Right lobe of liver (tissue), 6 donors: ENCODE measurements at places on chromosomes 16 and 17. TPM values are rescaled to one million over a fixed set of nuclear protein-coding genes. Genes with fewer than 3 reads are reported as not detected.

DNA sequence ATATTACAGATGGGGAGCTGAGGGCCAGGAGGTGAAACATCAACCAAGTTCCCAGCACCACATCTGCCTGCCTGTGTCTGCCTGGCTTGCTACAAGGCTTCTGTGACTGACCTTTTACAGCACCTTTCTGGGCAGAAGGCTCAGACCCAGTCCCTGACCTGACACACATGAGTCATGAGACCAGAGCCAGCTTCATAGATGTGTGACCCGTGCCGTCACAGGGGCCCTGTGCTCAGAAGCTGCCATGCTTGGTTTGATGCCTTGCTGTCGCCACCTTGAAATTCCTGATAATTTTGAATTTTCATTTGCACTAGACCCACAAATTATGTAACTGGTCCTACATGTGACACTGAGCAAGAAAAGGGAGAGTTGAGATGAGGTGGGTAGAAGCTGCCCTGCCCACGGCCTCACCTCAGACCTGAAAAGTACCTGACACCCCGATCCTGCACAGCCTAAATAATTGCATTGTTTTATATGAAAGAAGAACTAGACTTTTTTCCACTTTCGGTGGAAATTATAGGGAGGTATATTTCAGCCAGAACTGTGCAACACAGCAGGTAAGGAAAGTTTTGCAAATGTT lies 13.3 kb upstream of the PECAM1 start:
- no peaks in the 10 kb centered on the region for H3K36me3 ChIP-seq
- no peaks in the 10 kb centered on the region for H3K4me1 ChIP-seq
- DNase-seq, result no peak
- H3K4me3 ChIP-seq, result no peak overlapping the region
- H3K27ac ChIP-seq, result no peak overlapping the region

DNA sequence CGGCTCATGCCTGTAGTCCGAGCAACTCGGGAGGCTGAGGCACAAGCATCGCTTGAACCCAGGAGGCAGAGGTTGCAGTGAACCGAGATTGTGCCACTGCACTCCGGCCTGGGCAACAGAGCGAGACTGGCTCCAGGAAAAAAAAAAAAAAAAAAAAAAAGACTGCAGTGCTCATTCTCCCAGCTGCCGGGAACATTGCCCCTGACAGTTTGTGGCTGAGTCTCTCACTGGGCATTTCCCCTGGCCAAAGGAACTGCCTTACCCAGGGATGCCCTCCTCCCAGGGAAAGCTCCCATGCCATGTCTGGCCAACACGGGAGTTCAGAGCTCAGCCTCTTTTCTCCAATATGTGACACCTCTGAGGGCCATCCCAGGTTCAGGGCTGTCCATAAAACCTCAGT lies 21.3 kb upstream of the USP10 start:
- no peaks in the 10 kb centered on the region for H3K36me3 ChIP-seq
- H3K4me3 ChIP-seq, result no peak overlapping the region
- no peaks in the 10 kb centered on the region for H3K27me3 ChIP-seq
- H3K27ac ChIP-seq, result no peak overlapping the region
- H3K4me1 ChIP-seq, result no peaks in the 10 kb centered on the region

- H3K36me3 ChIP-seq, result no peaks in the 10 kb centered on the region
- H3K4me1 ChIP-seq, result no peaks in the 10 kb centered on the region
- no peak for DNase-seq
- H3K27me3 ChIP-seq, result no peaks in the 10 kb centered on the region
Measured at GRCh38 chr17:73482894-73483293, 161.4 kb downstream of the SDK2 start.

Gene TMEM220
- total RNA-seq, result 47.0 TPM

DNA sequence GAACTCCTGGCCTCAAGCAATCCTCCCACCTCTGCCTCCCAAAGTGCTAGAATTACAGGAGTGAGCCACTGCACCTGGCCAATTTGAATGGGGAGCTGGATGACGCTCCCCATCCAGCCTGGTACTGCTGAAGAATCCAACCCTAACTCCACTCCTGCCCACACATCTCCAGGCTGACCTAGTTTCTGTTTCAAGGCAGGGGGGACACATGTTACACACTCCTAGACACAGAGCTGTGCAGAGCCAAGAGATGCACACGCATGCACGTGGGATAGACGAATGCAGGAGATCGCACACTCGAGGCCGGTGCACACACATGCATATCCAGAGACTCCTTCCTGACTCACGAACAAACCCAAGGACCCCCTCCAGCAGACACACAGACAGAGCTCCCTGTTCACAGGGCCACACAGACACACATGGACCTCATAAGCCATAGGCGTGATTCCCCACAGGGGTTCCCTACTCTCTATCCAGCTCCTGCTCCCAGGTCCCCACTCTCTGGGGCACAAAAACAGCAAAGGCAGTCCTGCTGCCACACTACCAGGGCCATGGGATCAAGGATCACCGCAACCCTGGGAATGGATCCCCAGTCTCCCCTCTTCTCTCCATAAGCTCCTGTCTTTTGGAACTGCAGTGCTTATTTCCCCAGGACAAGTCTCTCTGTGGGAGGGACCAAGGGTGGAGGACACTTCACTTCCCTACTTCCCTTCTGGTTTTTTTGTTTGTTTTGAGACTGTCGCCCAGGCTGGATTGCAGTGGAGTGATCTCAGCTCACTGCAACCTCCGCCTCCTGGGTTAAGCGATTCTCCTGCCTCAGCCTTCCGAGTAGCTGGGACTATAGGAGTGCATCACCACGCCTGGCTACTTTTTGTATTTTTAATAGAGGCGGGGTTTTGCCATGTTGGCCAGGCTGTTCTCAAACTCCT lies 14.4 kb downstream of the EPOP start:
- H3K4me3 ChIP-seq, result no peak overlapping the region
- H3K27ac ChIP-seq, result no peak overlapping the region
- no peaks in the 10 kb centered on the region for H3K27me3 ChIP-seq
- H3K4me1 ChIP-seq, result no peaks in the 10 kb centered on the region

DNA sequence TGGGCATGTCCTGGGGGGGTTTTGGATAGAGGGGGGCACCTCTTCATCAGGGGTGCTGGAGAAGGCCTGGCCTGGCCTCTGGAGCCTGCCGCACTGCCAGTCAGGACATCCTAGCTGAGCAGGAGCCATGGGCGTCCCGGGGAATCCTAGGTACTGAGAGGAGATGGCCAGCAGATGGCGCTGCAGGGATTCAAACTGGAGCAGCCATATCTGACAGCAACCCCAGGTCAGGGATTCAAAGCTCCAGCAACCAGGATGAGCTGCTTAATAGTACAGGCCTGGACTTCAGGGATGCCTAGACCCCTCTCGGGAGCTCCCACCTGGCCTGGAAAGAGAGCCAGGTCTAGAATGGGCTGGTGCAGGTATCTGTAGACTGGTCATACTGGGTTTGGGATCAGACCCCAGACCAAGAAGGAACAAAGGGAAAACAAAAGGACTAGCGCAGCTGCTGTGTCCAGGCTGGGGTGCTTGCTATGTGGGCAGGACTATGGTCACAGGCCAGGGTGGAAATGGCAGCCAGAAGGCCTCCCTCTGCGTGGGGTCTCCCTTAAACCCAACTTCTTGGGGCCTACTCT lies 306.9 kb upstream of the RBFOX1 start:
- H3K27ac ChIP-seq, result no peak overlapping the region
- no peaks in the 10 kb centered on the region for H3K4me1 ChIP-seq
- DNase-seq, result peak; percentile 74
- H3K27me3 ChIP-seq, result no peaks in the 10 kb centered on the region
- H3K4me3 ChIP-seq, result no peak overlapping the region

Gene KRTAP4-9
- not detected for total RNA-seq

GRCh38 chr17:82458885-82459424 lies 414 bp downstream of the NARF start:
- no peaks in the 10 kb centered on the region for H3K4me1 ChIP-seq
- no peak for DNase-seq
- no peaks in the 10 kb centered on the region for H3K27me3 ChIP-seq
- H3K4me3 ChIP-seq, result peak overlapping the region; percentile 90
- H3K27ac ChIP-seq, result peak overlapping the region; percentile 100
- H3K36me3 ChIP-seq, result no peaks in the 10 kb centered on the region

GRCh38 chr16:87303431-87303930 lies 13.7 kb downstream of the C16orf95 start:
- H3K4me1 ChIP-seq, result no peaks in the 10 kb centered on the region
- H3K4me3 ChIP-seq, result no peak overlapping the region
- no peaks in the 10 kb centered on the region for H3K27me3 ChIP-seq
- peak; percentile 39 for DNase-seq
- no peak overlapping the region for H3K27ac ChIP-seq

GRCh38 chr17:42647778-42648177 lies 11.3 kb upstream of the TUBG2 start:
- no peak overlapping the region for H3K27ac ChIP-seq
- H3K4me3 ChIP-seq, result no peak overlapping the region
- H3K4me1 ChIP-seq, result no peaks in the 10 kb centered on the region
- DNase-seq, result no peak

Gene ANKRD13B
- total RNA-seq, result 0.37 TPM

DNA sequence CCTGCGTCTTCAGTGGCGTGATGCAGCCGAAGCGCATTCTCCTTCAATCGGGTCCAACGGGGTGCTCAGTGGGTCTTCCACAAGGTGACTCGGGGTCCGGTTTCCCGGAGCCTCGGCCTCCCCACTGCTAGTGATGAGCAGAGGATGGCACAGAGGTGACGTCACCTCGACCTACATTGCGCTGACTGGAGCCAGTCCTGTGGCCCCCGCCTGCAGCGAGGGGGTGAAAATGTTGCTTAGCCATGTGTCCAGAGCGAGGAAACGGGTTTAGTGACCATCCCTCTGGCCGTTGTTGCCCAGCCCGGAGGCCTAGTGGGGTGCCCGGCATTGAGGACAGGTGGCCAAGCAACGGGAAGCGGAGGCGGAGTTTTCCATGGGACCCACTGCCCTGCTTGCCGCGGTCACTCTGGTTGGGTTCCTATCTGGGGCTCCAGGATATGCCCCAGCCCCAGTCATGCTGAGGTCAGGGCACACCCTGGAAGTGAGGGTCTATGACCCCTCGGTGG lies 190.6 kb upstream of the CIBAR2 start:
- H3K27me3 ChIP-seq, result no peaks in the 10 kb centered on the region
- no peaks in the 10 kb centered on the region for H3K36me3 ChIP-seq
- no peak for DNase-seq
- H3K27ac ChIP-seq, result no peak overlapping the region
- peaks cover 3% of the 10 kb centered on the region for H3K4me1 ChIP-seq
- H3K4me3 ChIP-seq, result no peak overlapping the region

DNA sequence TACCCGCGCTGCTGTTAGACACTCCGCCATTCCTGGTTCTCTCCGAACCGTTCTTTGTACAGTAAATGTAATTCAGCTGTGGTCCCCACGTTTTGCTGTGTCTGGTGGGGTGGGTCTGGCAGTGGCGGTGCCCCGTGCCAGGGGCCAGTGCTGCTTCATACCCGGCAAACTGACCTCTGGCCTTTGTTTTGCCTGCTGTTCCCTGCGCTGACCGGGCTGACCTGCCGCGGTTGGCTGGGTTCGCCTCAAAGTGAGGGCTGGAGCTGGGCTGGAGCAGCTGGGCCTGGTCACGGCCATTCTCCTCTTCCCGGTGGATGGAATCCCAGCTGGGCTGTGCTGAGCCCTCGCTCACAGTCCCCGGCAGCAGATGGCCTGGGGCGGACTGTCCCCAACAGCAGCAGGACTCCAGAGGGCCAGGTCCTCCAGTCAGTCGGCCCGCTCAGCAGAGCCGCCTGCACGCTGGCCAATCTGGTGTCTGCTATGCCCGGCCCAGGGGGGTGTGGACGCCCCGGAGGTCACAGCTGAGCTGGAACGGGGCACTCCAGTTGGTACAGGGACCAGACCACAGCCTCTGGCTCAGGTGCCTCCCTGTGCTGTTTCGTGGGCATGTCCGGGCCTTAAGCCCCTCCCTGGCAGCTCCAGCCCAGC lies 1.5 kb upstream of the WFIKKN1 start:
- peaks cover 39% of the 10 kb centered on the region for H3K4me1 ChIP-seq
- peak; percentile 72 for DNase-seq
- no peaks in the 10 kb centered on the region for H3K27me3 ChIP-seq
- peak overlapping the region; percentile 70 for H3K27ac ChIP-seq
- H3K36me3 ChIP-seq, result peaks cover 9% of the 10 kb centered on the region

GRCh38 chr16:13909872-13910303 lies 10.1 kb upstream of the ERCC4 start:
- H3K4me3 ChIP-seq, result no peak overlapping the region
- no peaks in the 10 kb centered on the region for H3K36me3 ChIP-seq
- peak; percentile 89 for DNase-seq

- no peaks in the 10 kb centered on the region for H3K4me1 ChIP-seq
- H3K27ac ChIP-seq, result no peak overlapping the region
- no peak for DNase-seq
Measured at GRCh38 chr17:76720211-76720610, 6.2 kb downstream of the JMJD6 start.

Gene NRN1L
- not detected for total RNA-seq

Gene DPEP1
- not detected for total RNA-seq

DNA sequence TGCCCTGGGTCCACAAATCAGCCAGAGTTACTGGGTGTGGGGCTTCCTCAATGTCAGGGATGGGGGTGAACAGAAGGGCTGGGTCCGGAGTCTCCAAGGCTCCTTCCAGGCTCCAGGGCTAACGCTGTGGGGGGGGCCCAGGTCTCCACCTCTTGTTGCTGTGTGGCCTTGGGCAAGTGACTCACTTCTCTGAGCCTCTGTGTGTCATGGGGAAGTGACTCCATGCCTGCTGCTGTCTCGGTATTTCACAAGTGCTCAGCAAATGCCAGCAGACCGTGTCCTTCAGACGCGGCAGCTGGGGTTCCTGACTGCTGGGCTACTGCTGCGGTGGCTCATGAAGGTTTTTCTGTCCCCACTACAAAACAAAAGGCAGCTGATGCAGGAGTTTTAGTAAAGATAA lies 26.6 kb downstream of the JPH3 start:
- H3K4me3 ChIP-seq, result no peak overlapping the region
- H3K4me1 ChIP-seq, result no peaks in the 10 kb centered on the region
- H3K27ac ChIP-seq, result no peak overlapping the region
- H3K36me3 ChIP-seq, result no peaks in the 10 kb centered on the region
- no peak for DNase-seq
- H3K27me3 ChIP-seq, result no peaks in the 10 kb centered on the region

Gene PTX4
- not detected for total RNA-seq

Gene RPL13
- total RNA-seq, result 689 TPM

Gene TM4SF5
- total RNA-seq, result 138 TPM

Gene SPATA22
- not detected for total RNA-seq

DNA sequence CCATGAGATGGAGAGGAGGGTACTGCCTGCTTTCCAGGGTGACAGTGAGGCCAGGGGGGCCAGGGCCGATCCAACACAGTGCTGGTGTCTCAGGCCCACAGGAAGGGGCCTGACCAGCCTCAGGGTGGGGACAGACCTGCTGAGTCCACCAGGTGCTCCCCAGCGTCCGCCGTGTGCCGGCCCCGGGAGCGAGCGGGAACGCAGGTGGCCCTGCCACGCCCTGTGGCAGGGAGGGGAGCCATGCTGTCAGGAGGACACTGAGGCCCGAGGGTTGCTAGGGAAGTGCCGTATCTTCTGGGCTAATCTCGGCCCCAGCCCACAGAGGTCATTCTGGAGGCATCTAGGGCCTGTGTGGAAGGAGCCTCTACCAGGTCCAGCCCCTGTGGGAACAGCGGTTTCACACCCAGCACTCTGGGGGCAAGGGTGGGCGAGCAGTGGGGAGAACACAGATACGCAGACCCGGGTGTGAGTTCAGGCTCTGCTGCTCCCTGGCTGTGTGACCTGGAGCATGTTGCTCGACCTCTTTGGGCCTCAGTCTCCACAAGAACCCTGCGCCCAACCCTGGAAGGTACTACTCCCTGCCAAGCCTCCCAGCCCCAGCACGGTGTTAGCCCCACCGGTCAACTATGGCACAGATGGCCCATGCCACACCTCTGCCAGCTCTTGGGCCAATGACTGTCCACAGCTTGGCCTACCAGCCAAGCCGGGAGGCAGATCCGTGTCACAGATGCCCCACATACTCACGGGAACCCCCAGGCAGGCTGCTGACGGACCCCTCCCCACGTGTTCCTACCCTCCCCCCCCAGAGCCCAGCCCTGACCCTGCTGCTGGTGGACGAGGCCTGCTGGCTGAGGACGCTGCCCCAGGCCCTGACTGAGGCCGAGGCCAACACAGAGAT lies 43.9 kb upstream of the ZC3H18 start:
- DNase-seq, result no peak
- H3K27me3 ChIP-seq, result no peaks in the 10 kb centered on the region
- H3K4me1 ChIP-seq, result no peaks in the 10 kb centered on the region
- H3K36me3 ChIP-seq, result no peaks in the 10 kb centered on the region
